ENCODE measurements at places on chromosomes 7 and 10. TPM values are rescaled to one million over a fixed set of nuclear protein-coding genes. Genes with fewer than 3 reads are reported as not detected.
A peak's percentile ranks its signal among the peaks of the same experiment; 100 is the strongest.

GRCh38 chr10:115558252-115558651 lies 465.1 kb downstream of the ATRNL1 start:
- no peaks in the 10 kb centered on the region for H3K4me1 ChIP-seq
- no peak for DNase-seq
- no peaks in the 10 kb centered on the region for H3K27me3 ChIP-seq
- H3K36me3 ChIP-seq: no peaks in the 10 kb centered on the region
- H3K4me3 ChIP-seq: no peak overlapping the region
- no peak overlapping the region for H3K27ac ChIP-seq

ELAPOR2 gene
- 2.6 TPM for polyA plus RNA-seq

DNA sequence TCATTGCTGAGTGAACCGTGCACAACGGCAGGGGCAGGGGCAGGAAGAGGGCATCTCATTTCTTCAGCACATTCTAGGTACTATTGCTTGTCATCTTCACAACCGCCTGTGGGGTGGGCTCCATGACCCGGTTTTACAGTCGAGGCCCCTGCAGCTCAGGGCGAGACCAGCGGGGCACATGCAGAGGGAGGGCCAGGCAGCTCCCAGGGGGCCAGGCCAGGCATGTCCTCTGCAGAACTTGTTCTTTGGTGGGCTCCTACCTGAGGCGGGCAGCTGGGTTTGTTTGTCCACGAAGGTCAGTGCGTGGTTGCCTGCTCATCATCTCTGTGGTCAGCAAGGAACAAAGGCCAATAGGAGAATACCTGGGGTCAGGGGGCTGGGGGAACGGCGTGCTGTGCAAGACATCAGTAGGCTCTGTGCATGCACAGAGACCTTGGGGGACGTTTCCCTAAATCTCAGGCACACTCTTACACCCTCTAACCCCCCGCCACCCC lies 75.1 kb upstream of the LEP start:
- no peak overlapping the region for H3K4me3 ChIP-seq
- peaks cover 6% of the 10 kb centered on the region for H3K4me1 ChIP-seq
- no peak for DNase-seq
- H3K27me3 ChIP-seq: peaks cover 50% of the 10 kb centered on the region
- no peak overlapping the region for H3K27ac ChIP-seq

DNA sequence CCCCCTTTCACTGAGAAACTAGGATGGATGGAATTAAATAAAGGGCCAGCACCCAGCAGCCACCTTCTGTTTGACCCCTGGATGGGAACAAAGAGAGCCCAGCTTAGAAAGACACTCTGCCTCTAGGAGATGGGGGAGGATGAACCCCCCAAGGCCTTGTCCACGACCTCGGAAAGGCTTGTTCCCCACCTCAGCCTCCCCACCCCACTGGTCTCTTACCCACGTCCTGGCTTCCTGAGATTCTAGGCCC lies 9.7 kb downstream of the ITPRIP start:
- H3K4me3 ChIP-seq: no peak overlapping the region
- DNase-seq: no peak
- H3K36me3 ChIP-seq: peaks cover 19% of the 10 kb centered on the region
- peak overlapping the region; percentile 76 for H3K27ac ChIP-seq
- H3K4me1 ChIP-seq: peaks cover 53% of the 10 kb centered on the region

DNA sequence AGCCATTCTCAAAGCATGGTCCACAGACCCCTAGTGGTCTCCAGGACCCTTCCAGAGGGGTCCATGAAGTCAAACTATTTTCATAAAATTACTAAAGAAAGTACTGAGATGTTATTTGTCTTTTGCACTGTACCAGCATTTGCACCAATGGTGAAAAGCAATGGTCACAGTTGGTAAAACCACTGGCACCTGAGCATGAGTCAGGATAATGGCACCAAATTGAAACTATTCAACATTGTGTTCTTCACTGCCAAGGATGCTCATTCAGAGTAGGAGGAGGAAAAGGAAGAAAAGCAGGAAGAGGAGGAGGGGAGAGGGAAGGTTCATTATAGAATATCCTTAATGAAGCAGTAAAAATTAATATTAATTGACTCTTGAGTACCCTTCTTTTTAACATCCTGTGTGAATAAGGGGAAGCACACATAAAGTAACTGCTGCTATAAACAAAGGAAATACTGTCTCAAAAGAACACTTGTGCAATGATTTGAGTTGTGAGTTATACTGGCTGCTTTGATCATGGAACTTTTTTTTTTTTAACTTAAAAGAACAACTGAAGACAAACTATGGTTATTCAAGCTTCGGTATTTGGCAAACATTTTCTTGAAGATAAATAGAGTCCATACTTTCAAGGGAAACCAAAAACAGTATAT lies 60.2 kb downstream of the MPP7 start:
- no peak overlapping the region for H3K27ac ChIP-seq
- DNase-seq: no peak

DNA sequence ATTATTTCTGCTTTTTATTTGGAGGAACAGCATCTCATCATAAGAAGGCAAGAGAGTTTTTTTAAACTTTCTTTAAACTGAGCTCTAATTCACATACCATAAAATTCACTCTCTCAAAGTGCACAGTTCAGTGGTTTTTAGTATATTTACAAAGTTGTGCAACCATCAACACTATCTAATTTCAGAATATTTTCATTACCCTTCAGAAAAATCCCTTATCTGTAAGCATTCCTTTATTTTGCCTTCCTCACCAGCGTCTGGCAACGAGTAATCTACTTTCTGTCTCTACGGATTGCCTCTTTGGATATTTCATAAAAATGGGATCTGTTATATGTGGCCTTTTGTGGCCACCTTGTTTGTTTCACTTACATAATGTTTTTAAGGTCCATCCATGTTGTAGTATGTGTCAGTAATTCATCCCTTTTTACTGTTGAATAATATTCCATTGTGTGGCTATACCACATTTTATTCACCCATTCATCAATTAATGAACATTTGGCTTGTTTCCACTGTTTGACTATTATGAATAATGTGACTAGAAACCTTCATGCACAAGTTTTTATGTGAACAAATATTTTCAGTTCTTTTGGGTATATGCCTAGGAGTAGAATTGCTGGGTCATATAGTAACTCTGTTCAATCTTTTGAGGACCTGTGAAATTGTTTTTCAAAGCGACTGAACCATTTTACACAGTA lies 181.5 kb downstream of the TRIL start:
- H3K4me1 ChIP-seq: no peaks in the 10 kb centered on the region
- H3K27ac ChIP-seq: no peak overlapping the region
- no peaks in the 10 kb centered on the region for H3K36me3 ChIP-seq
- H3K27me3 ChIP-seq: no peaks in the 10 kb centered on the region
- H3K4me3 ChIP-seq: no peak overlapping the region

SPDYE6 gene
- polyA plus RNA-seq: not detected
